Tibial nerve (tissue), 4 donors: ENCODE measurements at places on chromosomes 1 and 21. TPM values are rescaled to one million over a fixed set of nuclear protein-coding genes. Genes with fewer than 3 reads are reported as not detected.

The MROH9 gene
- total RNA-seq = not detected

The KPRP gene
- total RNA-seq = not detected

GRCh38 chr1:113605146-113605545, 154.1 kb downstream of the PHTF1 start:
- H3K27ac ChIP-seq = no peak overlapping the region
- H3K4me3 ChIP-seq = no peak overlapping the region
- no peaks in the 10 kb centered on the region for H3K27me3 ChIP-seq
- no peak for DNase-seq
- no peaks in the 10 kb centered on the region for H3K4me1 ChIP-seq
- no peaks in the 10 kb centered on the region for H3K36me3 ChIP-seq

The SPATA1 gene
- total RNA-seq = not detected

The ANGPTL7 gene
- total RNA-seq = 1,207 TPM

DNA sequence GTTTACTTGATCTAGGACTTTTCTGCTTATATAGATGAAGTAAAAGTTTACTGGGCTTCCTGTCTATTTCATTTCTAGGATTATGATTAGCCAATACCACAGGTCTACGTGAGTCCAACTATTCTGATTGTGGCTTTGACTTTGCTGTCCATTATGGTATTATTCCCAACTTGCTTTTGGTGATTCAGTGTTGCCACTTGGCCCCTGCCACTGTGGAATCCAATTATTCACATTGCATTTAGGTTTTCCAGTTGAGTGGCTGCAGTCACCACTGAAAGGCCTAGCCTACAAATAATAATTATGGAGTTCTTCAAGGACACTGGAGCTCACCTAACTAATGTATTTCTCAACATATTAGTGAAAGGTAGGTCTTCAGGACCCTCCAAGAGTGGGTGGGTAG, 574.3 kb upstream of the USP24 start:
- DNase-seq = no peak
- H3K4me3 ChIP-seq = no peak overlapping the region
- no peak overlapping the region for H3K27ac ChIP-seq
- H3K27me3 ChIP-seq = no peaks in the 10 kb centered on the region
- no peaks in the 10 kb centered on the region for H3K4me1 ChIP-seq

GRCh38 chr1:218556016-218556415, 210.9 kb downstream of the TGFB2 start:
- no peaks in the 10 kb centered on the region for H3K4me1 ChIP-seq
- no peak overlapping the region for H3K27ac ChIP-seq
- no peak overlapping the region for H3K4me3 ChIP-seq
- DNase-seq = no peak

DNA sequence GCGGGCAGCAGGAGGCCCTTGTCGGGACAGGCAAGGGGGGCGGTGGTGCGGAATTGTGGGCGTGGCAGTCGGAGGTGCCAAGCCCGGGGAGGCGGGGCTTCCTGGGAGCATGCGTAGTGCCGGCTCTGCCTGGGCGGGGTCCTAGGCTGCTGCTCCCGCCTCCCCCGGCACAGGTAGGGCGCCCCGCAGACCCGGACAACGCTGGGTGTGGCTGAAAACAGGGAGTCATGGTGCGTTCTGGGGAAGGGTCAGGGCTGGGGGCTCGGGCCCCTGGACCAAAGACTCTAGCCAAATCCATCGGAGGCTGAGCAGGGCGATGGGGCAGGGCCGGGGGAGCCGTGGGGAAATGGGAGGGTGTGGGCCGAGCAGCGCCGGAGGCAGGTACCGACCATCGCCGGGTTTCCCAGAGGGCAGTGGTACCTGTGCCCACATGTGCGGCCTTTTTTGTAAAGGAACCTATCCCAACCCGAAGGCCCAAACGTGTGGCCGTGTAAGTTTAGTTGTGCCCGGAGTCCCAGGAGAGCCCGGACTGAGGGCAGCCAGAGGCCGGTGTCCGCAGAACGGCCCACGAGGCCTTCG, 231.9 kb downstream of the SDCCAG8 start:
- no peaks in the 10 kb centered on the region for H3K27me3 ChIP-seq
- no peak for DNase-seq
- H3K4me1 ChIP-seq = no peaks in the 10 kb centered on the region
- no peak overlapping the region for H3K4me3 ChIP-seq
- H3K27ac ChIP-seq = no peak overlapping the region

- H3K27ac ChIP-seq = no peak overlapping the region
- no peaks in the 10 kb centered on the region for H3K27me3 ChIP-seq
- H3K4me3 ChIP-seq = no peak overlapping the region
- H3K36me3 ChIP-seq = no peaks in the 10 kb centered on the region
- no peak for DNase-seq
Observed at GRCh38 chr1:36199934-36200741, 24.1 kb upstream of the THRAP3 start.

- DNase-seq = no peak
- H3K27ac ChIP-seq = peak overlapping the region; percentile 74
- H3K36me3 ChIP-seq = no peaks in the 10 kb centered on the region
- no peaks in the 10 kb centered on the region for H3K27me3 ChIP-seq
- H3K4me1 ChIP-seq = peaks cover 67% of the 10 kb centered on the region
- H3K4me3 ChIP-seq = no peak overlapping the region
Observed at GRCh38 chr1:201448990-201449389, 20.0 kb downstream of the PHLDA3 start.

- H3K4me1 ChIP-seq = peaks cover 22% of the 10 kb centered on the region
- no peak for DNase-seq
- no peaks in the 10 kb centered on the region for H3K36me3 ChIP-seq
- no peak overlapping the region for H3K27ac ChIP-seq
Observed at GRCh38 chr1:1024771-1025699, 5.1 kb downstream of the AGRN start.

DNA sequence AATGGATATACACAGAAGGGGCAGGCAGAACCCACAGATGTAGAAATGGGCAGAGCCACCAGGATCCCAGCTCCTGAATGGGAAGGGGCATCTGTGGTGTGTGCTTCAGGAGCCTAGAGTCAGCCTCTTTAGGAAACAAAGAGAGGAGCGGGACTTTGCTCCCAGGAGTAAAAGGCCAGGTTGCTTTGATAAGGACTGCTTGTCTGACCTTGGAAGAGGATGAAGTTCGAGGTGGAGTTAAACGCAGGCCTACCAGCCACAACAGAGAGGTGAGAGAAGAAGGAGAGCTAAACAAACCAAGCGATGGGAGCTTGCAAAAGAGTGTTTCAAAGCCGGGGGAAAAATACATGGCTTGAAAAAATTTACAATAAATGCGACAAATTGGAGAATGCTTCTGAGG, 49.9 kb upstream of the TMPRSS2 start:
- H3K36me3 ChIP-seq = no peaks in the 10 kb centered on the region
- no peak overlapping the region for H3K27ac ChIP-seq
- no peak overlapping the region for H3K4me3 ChIP-seq
- H3K27me3 ChIP-seq = no peaks in the 10 kb centered on the region
- no peak for DNase-seq
- peaks cover 14% of the 10 kb centered on the region for H3K4me1 ChIP-seq

- no peaks in the 10 kb centered on the region for H3K27me3 ChIP-seq
- H3K36me3 ChIP-seq = no peaks in the 10 kb centered on the region
- H3K4me3 ChIP-seq = no peak overlapping the region
- DNase-seq = no peak
- no peak overlapping the region for H3K27ac ChIP-seq
Observed at GRCh38 chr1:119797606-119798005, 13.7 kb downstream of the REG4 start.

DNA sequence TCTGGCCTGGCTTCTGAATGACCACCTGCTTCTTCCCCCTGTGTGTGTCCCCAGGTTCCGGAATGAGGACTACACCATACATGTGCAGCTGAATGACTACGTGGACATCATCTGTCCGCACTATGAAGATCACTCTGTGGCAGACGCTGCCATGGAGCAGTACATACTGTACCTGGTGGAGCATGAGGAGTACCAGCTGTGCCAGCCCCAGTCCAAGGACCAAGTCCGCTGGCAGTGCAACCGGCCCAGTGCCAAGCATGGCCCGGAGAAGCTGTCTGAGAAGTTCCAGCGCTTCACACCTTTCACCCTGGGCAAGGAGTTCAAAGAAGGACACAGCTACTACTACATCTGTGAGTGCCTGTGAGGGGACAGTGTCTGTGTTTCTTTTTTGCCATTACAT, 3.6 kb downstream of the EFNA1 start:
- peaks cover 86% of the 10 kb centered on the region for H3K4me1 ChIP-seq
- no peak overlapping the region for H3K4me3 ChIP-seq
- DNase-seq = no peak
- H3K36me3 ChIP-seq = peaks cover 37% of the 10 kb centered on the region
- no peaks in the 10 kb centered on the region for H3K27me3 ChIP-seq

The RABGAP1L gene
- 42.4 TPM for total RNA-seq

GRCh38 chr21:26804895-26805609, 40.2 kb downstream of the ADAMTS1 start:
- no peaks in the 10 kb centered on the region for H3K36me3 ChIP-seq
- H3K27ac ChIP-seq = no peak overlapping the region
- H3K4me1 ChIP-seq = no peaks in the 10 kb centered on the region
- no peak for DNase-seq

- no peak overlapping the region for H3K27ac ChIP-seq
- H3K27me3 ChIP-seq = no peaks in the 10 kb centered on the region
- DNase-seq = no peak
- no peak overlapping the region for H3K4me3 ChIP-seq
- H3K36me3 ChIP-seq = no peaks in the 10 kb centered on the region
- H3K4me1 ChIP-seq = no peaks in the 10 kb centered on the region
Observed at GRCh38 chr1:191608367-191608766, 549.9 kb upstream of the RGS18 start.

- no peak for DNase-seq
- H3K4me3 ChIP-seq = no peak overlapping the region
- H3K4me1 ChIP-seq = no peaks in the 10 kb centered on the region
- no peak overlapping the region for H3K27ac ChIP-seq
Observed at GRCh38 chr1:174775621-174776020, 224.1 kb upstream of the CACYBP start.

GRCh38 chr1:167165948-167166689, 54.6 kb upstream of the POU2F1 start:
- peaks cover 12% of the 10 kb centered on the region for H3K27me3 ChIP-seq
- H3K36me3 ChIP-seq = no peaks in the 10 kb centered on the region
- no peak overlapping the region for H3K27ac ChIP-seq
- no peak overlapping the region for H3K4me3 ChIP-seq
- no peak for DNase-seq

- no peak for DNase-seq
- H3K27ac ChIP-seq = no peak overlapping the region
- no peak overlapping the region for H3K4me3 ChIP-seq
- H3K36me3 ChIP-seq = no peaks in the 10 kb centered on the region
- peaks cover 3% of the 10 kb centered on the region for H3K4me1 ChIP-seq
Observed at GRCh38 chr21:45713613-45714012, 70.1 kb downstream of the PCBP3 start.

The PRDM16 gene
- total RNA-seq = 5.9 TPM

- H3K36me3 ChIP-seq = no peaks in the 10 kb centered on the region
- H3K4me1 ChIP-seq = no peaks in the 10 kb centered on the region
- no peak for DNase-seq
- no peak overlapping the region for H3K27ac ChIP-seq
- no peak overlapping the region for H3K4me3 ChIP-seq
Observed at GRCh38 chr1:222074317-222074716, 332.4 kb upstream of the DUSP10 start.

The SEMA4A gene
- total RNA-seq = 2.4 TPM

DNA sequence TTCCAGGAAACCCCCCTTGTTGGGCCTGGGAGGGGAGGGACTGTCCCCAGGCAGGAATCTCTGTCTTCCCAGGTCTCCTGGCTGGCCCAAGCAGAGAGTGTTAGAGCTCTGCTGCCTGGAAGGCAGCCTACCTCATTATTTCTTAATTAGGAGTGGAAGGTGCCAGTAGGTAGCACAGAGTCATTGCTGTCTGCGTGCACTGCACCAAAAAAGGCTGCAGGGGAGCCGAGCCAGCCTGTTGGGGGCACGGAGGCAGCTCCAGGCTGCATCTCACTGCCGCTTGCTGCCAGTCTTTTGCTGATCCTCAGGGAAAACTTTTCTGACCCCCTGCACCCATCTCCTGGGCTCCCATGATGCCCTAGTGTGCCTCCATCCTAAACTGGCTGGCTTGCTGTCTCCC, 58.1 kb downstream of the LRRN2 start:
- no peak overlapping the region for H3K4me3 ChIP-seq
- DNase-seq = no peak
- no peaks in the 10 kb centered on the region for H3K27me3 ChIP-seq
- no peaks in the 10 kb centered on the region for H3K4me1 ChIP-seq

- DNase-seq = no peak
- H3K27me3 ChIP-seq = no peaks in the 10 kb centered on the region
- no peak overlapping the region for H3K4me3 ChIP-seq
- H3K4me1 ChIP-seq = no peaks in the 10 kb centered on the region
- H3K36me3 ChIP-seq = no peaks in the 10 kb centered on the region
Observed at GRCh38 chr1:111818081-111818480, 62.4 kb downstream of the DDX20 start.

The AMY2A gene
- 1.5 TPM for total RNA-seq

The OR2T2 gene
- not detected for total RNA-seq

- no peak for DNase-seq
- peaks cover 3% of the 10 kb centered on the region for H3K36me3 ChIP-seq
- H3K4me1 ChIP-seq = no peaks in the 10 kb centered on the region
- H3K27ac ChIP-seq = no peak overlapping the region
Observed at GRCh38 chr1:178374016-178374415, 122.7 kb downstream of the CLEC20A start.

DNA sequence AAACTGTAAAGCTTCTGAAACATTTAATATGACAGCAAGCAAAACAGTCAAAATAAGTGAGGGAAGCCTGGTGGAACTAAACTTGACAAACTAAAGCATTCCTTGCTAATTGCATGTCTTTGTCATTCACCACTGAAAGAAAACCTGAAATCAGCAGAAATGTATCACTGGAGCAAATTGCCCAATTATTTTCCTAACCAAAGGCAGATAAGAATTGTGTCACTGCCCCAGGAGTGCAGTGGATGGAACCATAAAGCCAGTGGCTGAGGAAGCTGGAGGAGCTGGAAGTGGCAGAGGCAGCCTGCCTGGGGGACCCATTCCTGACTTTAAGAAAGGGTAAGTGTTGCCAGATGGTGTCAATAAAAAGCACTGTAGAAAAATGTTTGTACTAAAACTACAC, 2.7 kb upstream of the SLC30A10 start:
- no peaks in the 10 kb centered on the region for H3K36me3 ChIP-seq
- no peak overlapping the region for H3K27ac ChIP-seq
- H3K4me3 ChIP-seq = no peak overlapping the region
- H3K27me3 ChIP-seq = no peaks in the 10 kb centered on the region
- DNase-seq = no peak

The SLC45A1 gene
- 5.7 TPM for total RNA-seq

DNA sequence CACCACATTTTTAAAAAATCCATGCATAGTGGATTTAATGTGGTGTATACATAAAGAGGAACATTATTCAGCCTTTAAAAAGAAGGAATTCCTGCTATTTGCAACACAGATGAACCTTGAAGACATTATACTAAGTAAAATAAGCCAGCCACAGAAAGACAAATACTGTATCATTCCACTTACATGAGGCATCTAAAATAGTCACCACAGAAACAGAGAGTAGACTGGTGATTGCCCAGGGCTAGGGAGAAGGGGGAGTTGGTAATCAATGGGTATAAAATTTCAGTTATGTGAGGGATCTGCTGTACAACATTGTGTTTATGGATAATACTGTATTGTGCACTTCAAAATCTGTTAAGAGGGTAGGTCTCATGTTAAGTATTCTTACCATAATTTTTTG, 10.0 kb downstream of the FAM163A start:
- no peak overlapping the region for H3K27ac ChIP-seq
- no peaks in the 10 kb centered on the region for H3K27me3 ChIP-seq
- no peaks in the 10 kb centered on the region for H3K4me1 ChIP-seq
- no peaks in the 10 kb centered on the region for H3K36me3 ChIP-seq
- no peak overlapping the region for H3K4me3 ChIP-seq
